ENCODE measurements at places on chromosomes 13 and 19.
A peak's percentile ranks its signal among the peaks of the same experiment; 100 is the strongest.

- no peak for DNase-seq
Observed at GRCh38 chr13:30927595-30927994, 4.9 kb upstream of the TEX26 start.

GRCh38 chr13:94268661-94269060 lies 210.8 kb downstream of the DCT start:
- no peak for DNase-seq

DNA sequence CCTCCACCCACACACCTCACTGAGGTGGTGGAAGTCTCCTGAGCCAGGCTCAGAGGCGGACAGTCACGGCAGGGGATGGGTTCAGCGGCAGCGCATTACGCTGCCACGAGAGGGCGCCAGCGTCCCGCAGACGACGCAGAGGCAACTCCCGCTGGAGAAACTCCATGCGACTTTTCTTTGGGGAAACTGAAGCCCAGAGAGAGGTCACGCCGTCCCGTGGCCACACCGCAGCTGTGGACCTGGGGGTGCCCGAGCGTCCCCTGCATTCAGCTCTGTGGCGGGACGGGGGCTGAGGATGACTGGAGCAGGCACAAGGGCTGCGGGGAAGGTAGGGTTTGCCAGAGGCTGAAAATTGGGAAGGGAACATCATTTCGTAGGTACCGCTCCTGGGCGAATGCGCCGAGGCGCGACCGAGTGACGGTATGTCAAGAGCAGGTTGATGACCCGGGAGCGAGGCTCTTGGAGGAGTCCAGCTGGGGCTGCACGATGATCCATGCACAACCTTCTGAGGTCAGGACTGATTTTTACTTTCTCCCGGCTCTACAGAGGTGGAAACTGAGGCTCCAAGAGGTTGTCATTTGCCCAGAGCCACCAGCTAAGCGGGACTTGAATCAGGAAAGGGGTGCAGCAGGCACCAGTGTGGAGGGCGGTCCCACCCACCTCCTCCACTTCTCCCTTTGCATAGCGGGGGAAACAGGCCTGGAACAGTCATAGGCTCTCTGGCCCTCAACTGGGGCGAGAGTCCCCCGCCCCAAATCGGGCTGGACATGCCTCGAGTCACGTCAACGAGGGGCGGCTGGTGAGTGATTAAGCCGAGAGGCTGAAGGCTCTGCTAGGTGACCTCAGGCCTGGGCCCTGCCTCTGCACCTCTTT lies 690 bp upstream of the ARRDC2 start:
- peak; percentile 90 for DNase-seq

- DNase-seq = no peak
Observed at GRCh38 chr19:10740798-10741197, 22.9 kb downstream of the DNM2 start.

DNA sequence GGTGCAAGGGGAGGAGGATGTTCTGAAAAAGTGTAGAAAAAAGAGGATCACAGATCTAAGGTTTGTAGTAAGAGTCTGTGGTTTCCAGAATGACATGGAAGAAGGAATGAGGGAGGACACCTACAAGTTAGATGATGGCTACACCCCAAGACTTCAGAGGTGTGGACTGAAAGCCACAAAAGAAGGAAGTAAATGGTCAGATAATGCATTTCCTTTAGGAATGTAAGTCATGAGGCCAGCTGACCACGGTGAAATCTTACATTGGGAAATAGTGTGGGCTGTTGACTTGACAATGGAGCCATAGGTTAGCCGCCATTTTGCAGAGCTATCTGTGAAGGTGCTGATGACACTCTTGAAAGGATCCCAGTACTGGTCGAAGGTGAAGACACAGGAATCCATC lies 25.3 kb upstream of the FBXO27 start:
- no peak for DNase-seq

- DNase-seq = no peak
Observed at GRCh38 chr13:104014803-104015645, 948.8 kb upstream of the SLC10A2 start.

GRCh38 chr13:40329781-40330485 lies 336.5 kb downstream of the FOXO1 start:
- no peak for DNase-seq

Measured in aorta (tissue), 5 donors.